ENCODE measurements at places on chromosomes 6 and 20.

DNA sequence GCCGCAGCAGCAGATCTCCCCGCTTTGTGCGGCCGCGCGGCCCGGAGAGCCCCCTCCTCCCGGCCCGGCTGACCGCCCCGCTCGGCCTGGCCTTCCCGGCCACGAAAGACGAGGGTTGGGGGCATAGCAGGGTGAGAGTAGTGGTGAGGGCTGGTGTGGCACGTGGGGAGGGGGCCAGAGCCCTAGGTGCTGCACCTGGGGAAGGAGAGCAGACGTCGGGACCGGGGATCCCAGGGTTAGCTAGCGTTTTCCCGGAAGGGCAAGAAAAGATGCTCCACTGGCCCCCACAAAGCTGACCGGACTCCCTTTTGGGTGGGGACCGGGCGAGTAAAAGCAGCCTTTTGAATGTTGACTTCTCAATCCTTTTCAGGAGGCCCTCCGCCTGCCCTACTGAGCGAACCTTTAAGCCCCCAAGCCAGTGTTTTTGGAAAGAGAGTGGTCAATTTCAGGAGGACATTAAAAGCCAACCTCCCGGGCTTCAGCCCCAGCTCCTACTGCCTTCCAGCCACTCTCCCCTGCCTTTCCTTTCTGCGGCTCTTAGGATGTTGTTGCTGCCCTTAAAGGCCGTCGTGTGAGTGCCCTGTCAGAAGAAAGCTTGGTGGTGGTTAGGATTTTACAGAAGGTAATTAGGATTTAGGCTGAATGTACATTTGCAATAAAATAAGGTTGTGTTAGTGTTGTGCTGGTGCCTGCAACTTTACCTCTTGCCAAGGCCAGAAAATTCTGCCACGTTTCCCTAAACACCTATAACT, 648 bp upstream of the BACH2 start:
- no peak for DNase-seq

DNA sequence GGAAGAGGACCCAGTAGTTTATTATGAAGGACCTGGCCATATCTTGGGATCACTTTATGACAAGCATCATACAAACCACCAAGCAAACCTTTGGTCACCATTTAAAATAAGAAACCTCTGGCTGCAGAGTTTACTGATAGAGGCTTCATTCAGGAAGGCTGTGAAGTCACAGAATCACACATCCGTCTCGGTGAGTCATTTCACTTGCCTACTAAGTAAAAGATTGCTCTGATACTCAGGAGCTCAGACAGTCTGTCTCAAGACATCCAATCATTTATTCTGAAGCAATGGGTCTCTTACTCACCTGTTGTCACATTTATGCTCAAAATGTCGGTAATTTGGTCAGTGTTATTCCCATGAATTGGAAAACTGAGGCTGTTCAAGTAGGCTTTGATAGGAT, 33.7 kb downstream of the ADGRF5 start:
- DNase-seq, result no peak

DNA sequence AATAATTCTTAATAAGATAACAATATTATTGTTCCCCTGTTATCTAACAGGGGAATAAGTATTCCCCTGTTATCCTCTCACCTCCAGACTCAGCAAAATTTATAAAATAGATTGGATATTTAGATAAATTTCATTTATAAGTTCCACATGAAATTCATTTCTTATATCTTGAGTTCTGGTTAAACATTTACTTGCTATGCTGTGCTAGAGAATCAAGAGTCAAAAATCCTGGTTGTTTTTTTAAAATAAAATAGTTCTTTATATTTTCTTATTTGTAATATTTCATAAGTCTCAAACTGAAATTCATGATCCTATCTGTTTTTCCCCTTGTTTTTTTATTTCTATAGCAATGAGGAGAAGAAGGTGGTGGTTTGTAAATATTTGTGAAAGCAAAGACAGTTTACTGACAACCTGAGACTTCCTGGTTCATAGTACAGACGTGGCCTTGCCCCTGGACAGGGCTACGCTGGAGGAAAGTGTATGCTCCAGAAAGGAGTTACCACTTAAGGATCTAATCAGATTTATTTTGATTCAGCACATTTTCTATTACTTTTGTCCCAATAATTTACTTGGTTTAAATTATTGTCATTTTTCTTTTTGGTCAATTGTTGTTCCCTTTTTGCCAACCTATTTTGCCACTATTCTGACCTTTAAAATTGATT, 37.8 kb upstream of the MARCKS start:
- DNase-seq, result no peak

DNA sequence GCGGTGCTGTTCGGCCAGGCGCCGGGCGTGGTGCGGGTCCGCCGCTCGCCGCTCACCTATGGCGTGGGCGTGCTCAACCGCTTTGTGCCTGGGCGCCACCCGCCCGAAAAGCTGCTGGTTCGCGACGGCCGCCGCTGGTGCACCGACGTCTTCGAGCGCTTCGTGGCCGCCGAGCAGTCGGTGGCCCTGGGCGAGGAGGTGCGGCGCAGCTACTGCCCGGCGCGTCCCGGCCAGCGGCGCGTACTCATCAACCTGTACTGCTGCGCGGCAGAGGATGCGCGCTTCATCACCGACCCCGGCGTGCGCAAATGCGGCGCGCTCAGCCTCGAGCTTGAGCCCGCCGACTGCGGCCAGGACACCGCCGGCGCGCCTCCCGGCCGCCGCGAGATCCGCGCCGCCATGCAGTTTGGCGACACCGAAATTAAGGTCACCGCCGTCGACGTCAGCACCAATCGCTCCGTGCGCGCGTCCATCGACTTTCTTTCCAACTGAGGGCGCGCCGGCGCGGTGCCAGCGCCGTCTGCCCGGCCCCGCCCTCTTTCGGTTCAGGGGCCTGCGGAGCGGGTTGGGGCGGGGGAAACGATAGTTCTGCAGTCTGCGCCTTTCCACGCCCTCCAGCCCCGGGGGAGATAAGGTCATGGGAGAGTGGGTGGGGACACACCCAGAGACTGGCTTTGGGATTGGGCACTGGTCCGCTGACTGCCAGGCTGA, 15.7 kb downstream of the ADISSP start:
- peak; percentile 73 for DNase-seq

DNA sequence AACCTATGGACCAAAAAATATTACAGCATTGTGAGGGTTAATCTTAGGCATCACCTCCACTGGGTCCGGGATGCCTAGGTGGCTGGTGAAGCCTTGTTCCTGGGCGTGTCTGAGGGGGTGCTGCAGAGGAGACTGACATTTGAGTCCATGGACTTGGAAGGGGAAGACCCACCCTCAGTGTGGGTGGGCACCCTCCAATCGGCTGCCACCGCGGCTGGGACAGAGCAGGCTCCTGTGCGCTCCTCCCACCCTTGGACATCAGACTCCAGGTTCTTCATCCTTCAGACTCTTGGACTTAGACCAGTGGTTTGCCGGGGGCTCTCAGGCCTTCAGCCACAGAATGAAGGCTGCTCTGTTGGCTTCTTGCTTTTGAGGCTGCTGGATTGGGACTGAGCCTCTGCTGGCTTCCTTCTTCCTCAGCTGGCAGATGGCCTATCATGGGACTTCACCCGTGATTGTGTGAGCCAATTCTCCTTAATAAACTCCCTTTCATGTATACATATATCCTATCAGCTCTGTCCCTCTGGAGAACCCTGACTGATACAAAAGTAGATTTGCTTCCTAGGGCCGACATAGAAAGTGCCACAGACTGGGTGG, 113.1 kb downstream of the TTLL2 start:
- DNase-seq, result no peak

DNA sequence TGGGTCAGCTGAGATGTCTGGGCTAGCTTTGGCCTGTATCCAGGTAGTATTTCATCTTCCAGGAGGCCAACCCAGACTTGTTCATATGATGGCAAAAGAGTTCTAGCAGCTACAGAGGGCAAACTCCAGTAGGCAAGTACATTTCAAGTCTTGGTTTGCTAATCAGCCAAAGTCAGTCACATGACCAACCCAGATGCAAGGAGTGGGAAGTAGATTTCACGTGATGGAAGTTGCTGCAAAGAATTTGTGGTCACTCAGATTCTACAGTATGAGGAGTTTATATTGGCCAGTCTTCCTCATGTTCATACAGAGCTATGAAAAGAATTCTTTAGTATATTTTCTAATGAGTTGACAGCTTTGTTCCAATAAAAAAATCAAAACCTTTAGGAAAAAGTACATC, 101.8 kb downstream of the PHACTR1 start:
- DNase-seq, result no peak

GRCh38 chr6:12459945-12460661, 169.9 kb downstream of the EDN1 start:
- DNase-seq, result no peak

- DNase-seq, result peak; percentile 72
These were observed 698 bp upstream of the LRP11 start for GRCh38 chr6:149864578-149865535.

GRCh38 chr6:27669295-27669623, 196.4 kb upstream of the ZNF184 start:
- no peak for DNase-seq

- DNase-seq, result no peak
These were observed 38.6 kb upstream of the APCDD1L start for GRCh38 chr20:58553841-58554240.

DNA sequence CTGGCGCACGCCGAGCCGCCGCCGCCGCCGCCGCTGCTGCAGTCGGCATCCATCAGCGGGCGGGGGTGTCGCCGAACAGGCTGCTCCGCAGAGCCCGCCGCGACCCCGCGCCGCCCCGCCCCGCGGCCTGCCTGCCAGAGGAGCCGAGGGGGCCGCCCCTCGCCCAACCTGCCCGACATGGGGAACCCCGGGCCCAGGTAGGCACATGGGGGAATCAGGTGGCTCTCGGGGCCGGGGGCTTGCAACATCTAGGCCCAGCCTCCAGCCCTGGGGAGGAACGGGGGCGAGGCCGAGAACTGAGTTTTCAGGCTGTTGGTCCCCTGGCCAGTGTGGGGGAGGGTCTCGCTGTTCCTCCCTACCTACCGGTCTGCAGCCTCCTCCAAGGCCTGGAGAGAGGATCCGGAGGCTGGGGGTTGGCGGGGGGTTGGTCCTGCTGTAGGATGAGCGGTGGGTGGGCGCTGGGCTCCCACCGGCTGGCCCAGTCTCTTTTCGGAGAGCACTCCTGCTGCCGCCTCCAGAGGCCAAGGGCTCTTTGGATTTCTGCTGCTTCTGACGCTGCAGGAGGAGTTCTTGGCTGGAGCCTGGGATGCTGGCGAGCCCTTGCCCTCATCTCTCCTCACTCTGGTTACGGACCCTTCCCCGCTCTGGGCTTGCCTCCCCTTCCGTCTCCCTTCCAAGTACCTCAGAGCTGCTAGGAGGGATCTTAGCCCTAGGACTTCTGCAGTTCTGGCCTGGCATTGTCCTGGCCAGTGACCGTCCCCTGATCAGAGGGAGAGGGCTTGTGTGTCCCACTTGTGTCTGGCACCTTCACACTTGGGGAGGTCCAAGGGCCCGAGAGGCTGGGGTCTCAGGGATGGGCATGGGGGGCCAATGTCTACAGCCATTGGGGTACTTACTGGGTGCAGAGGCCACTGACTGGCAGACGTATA, at the start of gene EPB41L1:
EPB41L1 (plus strand) TSS at position 41 of the 929 bp plus-strand sequence. CDS start 19,038 bp downstream, outside the sequence.
- DNase-seq, result peak; percentile 42

DNA sequence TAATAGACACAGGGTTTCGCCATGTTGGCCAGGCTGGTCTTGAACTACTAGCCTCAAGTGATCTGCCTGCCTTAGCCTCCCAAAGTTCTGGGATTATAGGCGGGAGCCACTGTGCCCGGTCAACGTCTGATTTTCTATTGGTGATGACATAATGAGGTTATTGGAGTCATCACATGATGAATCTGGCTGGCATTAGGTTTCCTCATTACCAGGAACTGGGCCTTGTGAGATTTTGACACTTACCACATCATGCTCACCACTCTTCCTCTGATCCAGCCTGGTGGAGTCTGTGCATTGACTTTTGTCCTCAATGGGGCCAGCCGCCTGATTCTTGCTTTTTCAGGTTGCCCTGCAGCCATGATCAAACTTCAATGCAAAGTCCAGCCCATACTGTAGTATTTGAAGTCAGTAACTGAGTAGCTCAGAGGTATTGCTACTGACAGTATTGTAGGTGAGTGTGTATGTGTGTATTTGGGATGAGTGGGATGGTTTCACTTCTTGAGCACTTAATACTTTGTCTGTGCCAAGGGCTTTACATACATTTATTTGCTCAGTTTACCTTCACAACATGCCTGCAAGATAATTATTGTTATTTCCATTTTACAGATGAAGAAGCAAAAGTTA, 16.0 kb downstream of the ANKS1A start:
- DNase-seq, result no peak

- peak; percentile 39 for DNase-seq
These were observed 181.1 kb downstream of the REV3L start for GRCh38 chr6:111301946-111302345.

DNA sequence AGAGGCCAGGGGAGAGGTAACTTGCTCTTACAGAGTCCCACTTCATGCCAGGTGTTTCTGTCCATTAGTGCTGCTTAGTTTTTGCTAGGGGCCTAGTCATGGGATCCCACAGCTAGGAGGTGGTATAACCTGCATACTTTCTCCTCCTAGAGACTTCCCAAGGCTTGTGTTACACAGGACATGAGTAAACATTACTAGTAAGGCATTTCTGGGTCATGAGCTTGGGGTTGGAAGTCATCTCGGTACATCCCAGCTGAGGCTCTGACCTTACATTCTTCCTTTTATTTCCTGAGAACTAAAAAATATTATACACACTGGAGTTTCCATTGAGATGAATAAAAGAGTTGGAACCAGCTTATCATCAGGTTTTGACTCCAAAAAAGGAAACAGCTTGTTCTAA, 20.9 kb upstream of the PNPLA1 start:
- DNase-seq, result no peak

- DNase-seq, result no peak
These were observed 88.3 kb downstream of the ANKRD60 start for GRCh38 chr20:58139849-58140786.

DNA sequence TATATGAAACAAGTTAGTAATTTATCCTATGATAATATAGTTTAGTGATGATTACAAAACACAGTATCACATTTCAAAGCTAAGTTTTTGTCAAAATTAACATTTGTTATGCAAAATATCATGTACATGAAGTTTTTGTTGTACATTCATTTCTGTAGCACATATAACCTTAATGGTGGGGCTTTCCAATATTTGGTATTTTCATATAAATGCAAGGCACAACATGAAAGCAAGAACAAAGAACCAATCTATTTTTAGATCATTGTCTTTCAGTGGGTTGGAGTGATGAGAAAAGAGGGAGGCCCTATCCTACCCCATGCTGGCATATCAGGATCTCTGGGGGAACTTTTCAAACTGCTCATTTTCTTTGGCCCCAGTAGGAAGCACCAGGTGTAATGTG, 53.4 kb downstream of the FAM83B start:
- DNase-seq, result no peak

GRCh38 chr20:14523090-14523489, 185.7 kb upstream of the FLRT3 start:
- no peak for DNase-seq

- no peak for DNase-seq
These were observed 102.3 kb downstream of the DST start for GRCh38 chr6:56540232-56541029.

DNA sequence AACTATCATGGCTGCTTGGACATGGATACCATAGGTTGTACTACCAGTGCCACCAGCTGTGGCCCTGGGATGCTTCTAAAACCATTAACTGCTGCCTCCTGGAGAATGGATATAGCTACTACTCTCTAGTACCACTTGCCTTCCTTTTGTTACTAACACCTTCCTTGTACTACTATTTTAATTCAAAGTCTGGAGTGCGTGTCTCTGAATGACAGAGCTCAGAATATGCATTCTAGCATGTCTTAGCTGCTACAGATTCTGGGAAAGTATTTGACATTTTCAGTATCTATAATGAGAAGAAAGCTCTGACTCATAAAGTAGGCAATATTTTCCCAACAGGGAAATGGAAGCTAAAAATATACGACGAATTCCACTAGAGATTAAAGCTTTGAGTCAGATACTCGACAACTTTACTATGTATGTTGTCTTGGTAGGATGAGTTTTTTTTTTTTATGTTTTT, 112.3 kb downstream of the PFDN4 start:
- no peak for DNase-seq
